ENCODE measurements at places on chromosomes 2 and 18. TPM values are rescaled to one million over a fixed set of nuclear protein-coding genes. Genes with fewer than 3 reads are reported as not detected.

Gene TANK
- 33.5 TPM for total RNA-seq

Gene TMEM17
- total RNA-seq = 5.9 TPM

Gene NR4A2
- total RNA-seq = 7.9 TPM

Gene PER2
- 14.3 TPM for total RNA-seq

Gene MPP4
- not detected for total RNA-seq

Gene GREB1L
- 11.0 TPM for total RNA-seq

Gene NEU2
- total RNA-seq = not detected

Gene GCG
- 92.9 TPM for total RNA-seq

Gene RBBP8
- total RNA-seq = 75.2 TPM

Gene CD8B2
- not detected for total RNA-seq

Gene NAT8
- not detected for total RNA-seq

Gene CCL20
- not detected for total RNA-seq

Gene AMER3
- 7.0 TPM for total RNA-seq

Gene CROCC2
- 0.36 TPM for total RNA-seq

Gene TMEM163
- 3.7 TPM for total RNA-seq

Gene SESTD1
- total RNA-seq = 108 TPM

Gene SRBD1
- total RNA-seq = 17.0 TPM

Gene RUFY4
- not detected for total RNA-seq

Gene RNF181
- total RNA-seq = 85.7 TPM

Gene CAPN14
- total RNA-seq = 0.50 TPM

Gene CRACDL
- total RNA-seq = 1.6 TPM

Gene SNORC
- total RNA-seq = 1.8 TPM

Gene CRYGD
- total RNA-seq = not detected

Gene MERTK
- total RNA-seq = 20.1 TPM

Gene NPPC
- not detected for total RNA-seq

Gene MOGAT1
- total RNA-seq = 0.74 TPM

Gene AGXT
- total RNA-seq = 1.0 TPM

Gene APCDD1
- total RNA-seq = 10.9 TPM

Gene EMILIN2
- total RNA-seq = 12.5 TPM

Gene TTR
- total RNA-seq = 150 TPM

Gene B3GNT7
- total RNA-seq = 6.5 TPM

Gene CNDP1
- total RNA-seq = 0.29 TPM

Gene SLC23A3
- 2.8 TPM for total RNA-seq

Gene CBLN2
- 0.18 TPM for total RNA-seq

Gene IL36G
- not detected for total RNA-seq

Gene CRYBA2
- 30.1 TPM for total RNA-seq

Gene MAL
- not detected for total RNA-seq

Gene FSIP2
- total RNA-seq = 19.4 TPM

Gene BMP10
- total RNA-seq = not detected

Gene DLGAP1
- total RNA-seq = 16.7 TPM

Gene TBR1
- not detected for total RNA-seq

Gene LYPD6B
- total RNA-seq = 140 TPM

Gene TUBB8B
- 0.93 TPM for total RNA-seq
